Esophagus muscularis mucosa (tissue), 4 donors: ENCODE measurements at places on chromosomes 5 and 9. TPM values are rescaled to one million over a fixed set of nuclear protein-coding genes. Genes with fewer than 3 reads are reported as not detected.

The MARCOL gene
- total RNA-seq: not detected

The DOCK2 gene
- total RNA-seq: 15.1 TPM

The SPATA31D4 gene
- not detected for total RNA-seq

The CEMIP2 gene
- total RNA-seq: 18.5 TPM

The TERT gene
- not detected for total RNA-seq

The NOP16 gene
- total RNA-seq: 23.4 TPM

The TRIP13 gene
- 0.92 TPM for total RNA-seq

The PCDHB5 gene
- total RNA-seq: 4.2 TPM

The C9orf152 gene
- not detected for total RNA-seq

The PITX1 gene
- 3.7 TPM for total RNA-seq

The FAM153A gene
- 1.4 TPM for total RNA-seq

The SPRY4 gene
- 15.4 TPM for total RNA-seq

The CCDC183 gene
- 0.65 TPM for total RNA-seq

DNA sequence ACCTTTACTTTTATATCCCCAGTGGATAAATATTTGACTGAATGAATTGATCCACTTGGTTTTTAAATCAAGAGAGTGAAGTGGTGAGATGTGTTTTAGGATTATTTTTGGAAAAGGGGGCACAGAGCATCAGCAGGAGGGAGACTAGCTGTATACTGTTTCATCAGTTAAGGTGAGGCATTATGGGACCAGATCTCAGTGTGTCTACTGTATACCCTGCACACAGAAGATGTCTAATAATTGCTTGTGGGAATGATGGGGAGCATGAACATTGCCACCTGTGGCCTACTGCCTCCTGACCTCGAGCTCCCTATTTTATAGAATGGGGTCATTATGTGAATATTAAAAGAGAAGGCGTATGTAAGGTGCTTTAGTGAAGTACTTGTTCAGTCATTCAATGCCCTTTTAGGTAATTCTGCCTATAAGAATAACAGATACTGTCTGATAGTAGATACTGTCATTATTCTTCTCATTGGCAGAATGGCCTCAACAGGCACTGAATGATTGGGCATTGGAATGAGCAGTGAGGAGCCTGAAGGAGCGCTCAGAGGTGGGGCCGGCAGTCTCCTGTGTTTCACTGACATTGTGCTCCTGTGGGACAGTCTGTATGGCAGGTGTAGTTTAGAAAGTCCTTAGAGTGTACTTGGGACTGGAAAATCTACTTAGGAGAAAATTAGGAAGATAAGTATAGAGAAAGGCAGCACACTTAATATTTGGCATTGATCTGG lies 47.4 kb upstream of the FAM120AOS start:
- no peak for DNase-seq

- DNase-seq: no peak
Observed at GRCh38 chr5:86979811-86980411, 287.8 kb upstream of the RASA1 start.

- DNase-seq: no peak
Observed at GRCh38 chr5:100827481-100827889, 75.6 kb downstream of the ST8SIA4 start.

DNA sequence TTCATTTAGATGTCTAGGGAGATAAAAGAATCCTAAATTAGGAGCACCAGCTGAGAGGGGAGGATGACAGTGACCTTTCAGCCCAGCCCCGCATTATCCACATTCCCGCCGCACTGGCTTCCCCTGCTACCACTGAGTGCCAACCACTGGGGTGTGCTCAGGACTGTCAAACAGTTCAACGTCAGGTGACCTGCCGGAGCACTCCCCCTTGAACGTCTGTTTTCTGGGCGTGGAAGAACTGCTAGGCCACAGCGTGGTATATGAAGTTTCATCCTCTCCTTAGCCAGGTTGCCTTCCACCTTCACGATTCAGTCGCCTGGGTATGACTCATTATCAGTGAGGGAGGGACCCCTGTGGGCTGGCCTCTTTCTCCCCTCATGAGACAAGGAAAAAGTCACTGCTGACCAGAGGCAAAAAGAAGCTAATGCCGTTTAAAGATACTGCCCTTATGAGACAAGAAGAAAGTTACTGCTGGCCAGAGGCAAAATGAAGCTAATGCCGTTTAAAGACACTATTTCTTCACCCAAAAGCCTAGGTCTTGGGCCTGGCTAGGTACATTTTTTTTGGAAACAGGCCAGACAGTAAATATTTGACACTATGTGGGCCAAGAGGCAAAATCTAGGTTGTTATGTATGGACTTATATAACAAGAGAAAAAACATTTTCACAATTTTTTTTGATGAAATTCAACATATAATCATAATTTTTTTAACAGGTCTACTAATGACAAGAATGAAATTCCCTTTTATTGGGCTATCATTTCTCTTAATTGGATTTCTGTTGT lies 4.6 kb downstream of the NMRK1 start:
- DNase-seq: no peak

DNA sequence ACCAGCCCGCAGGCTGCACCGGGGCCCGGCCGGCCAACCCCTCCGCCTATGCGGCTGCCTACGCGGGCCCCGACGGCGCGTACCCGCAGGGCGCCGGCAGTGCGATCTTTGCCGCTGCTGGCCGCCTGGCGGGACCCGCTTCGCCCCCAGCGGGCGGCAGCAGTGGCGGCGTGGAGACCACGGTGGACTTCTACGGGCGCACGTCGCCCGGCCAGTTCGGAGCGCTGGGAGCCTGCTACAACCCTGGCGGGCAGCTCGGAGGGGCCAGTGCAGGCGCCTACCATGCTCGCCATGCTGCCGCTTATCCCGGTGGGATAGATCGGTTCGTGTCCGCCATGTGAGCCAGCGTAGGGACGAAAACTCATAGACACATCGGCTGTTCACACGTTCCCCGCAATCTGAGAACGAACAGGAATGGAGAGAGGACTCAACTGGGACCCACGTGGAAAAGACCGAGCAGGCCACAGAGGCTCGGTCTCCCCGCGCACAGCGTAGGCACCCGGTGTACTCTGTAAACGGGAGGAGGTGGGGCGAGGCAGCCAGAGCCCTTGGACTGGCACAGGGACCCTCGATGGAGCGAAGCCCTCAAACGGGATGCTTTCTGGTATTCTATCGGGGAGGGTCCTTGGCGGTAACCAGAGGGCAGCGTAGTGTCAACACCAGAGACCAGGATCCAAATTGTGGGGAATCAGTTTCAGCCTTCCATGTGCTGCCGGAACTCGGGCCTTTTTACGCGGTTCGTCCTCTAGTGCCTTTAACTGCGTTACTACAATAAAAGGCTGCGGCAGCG lies 1.9 kb downstream of the FOXE1 start:
- no peak for DNase-seq

GRCh38 chr5:81350507-81350906 lies 43.4 kb downstream of the ACOT12 start:
- peak; percentile 26 for DNase-seq

- no peak for DNase-seq
Observed at GRCh38 chr9:2260417-2261306, 245.5 kb downstream of the SMARCA2 start.

- no peak for DNase-seq
Observed at GRCh38 chr5:176425138-176425537, 8.8 kb upstream of the CLTB start.

- no peak for DNase-seq
Observed at GRCh38 chr9:91163444-91163772, 198.3 kb downstream of the AUH start.

DNA sequence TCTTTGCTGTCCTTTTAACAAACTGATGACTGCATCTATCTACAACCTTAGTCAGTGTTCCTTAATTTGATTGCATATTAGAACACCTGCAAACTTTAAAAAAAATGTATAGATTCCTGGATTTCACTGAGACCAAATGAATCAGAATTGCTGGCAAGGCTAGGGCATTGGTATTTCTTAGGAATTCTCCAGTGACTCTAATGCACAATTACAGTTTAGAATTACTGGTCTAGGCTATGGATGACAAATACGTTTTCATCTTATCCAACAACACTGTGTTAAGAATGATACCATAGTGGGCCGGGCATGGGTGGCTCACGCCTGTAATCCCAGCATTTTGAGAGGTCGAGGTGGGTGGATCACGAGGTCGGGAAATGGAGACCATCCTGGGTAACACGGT lies 545.9 kb upstream of the RIOK2 start:
- DNase-seq: no peak

DNA sequence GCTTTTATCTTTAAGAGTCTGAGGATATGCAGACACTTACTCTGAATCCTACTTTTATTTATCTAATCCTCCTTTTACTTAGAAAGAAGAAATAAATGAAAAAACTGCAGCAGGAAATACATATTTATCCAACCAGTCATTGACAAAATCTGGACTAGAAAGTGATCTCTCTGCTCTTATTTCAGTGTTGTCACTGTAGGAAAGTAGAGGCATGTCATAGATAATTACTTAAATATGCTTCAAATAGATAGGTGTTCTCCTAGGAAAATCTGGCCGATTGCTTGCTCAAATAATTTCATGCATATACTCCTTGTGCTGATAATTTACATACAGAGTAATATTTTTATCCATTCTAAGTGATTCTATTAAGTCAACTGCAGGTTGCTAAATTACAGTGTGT lies 2001.9 kb upstream of the C9orf72 start:
- DNase-seq: no peak

DNA sequence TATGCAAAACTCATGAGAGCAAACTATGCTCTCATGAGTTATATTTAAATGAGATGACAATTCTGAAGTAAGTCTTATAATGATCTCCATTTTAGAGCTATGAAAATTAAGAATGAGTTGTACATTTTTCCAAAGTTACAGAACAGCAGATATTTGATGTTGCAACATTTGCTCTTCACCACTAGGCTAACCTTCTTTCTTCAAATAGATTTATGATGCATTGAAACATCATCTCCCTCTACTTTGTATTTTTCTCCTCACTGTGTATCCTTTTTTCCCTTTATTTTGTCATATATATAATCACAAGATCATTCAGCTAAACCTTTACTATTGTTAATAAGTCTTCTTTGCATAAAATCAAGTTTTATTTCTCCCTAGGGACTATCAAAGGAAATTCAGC lies 497.7 kb upstream of the TYRP1 start:
- DNase-seq: no peak

DNA sequence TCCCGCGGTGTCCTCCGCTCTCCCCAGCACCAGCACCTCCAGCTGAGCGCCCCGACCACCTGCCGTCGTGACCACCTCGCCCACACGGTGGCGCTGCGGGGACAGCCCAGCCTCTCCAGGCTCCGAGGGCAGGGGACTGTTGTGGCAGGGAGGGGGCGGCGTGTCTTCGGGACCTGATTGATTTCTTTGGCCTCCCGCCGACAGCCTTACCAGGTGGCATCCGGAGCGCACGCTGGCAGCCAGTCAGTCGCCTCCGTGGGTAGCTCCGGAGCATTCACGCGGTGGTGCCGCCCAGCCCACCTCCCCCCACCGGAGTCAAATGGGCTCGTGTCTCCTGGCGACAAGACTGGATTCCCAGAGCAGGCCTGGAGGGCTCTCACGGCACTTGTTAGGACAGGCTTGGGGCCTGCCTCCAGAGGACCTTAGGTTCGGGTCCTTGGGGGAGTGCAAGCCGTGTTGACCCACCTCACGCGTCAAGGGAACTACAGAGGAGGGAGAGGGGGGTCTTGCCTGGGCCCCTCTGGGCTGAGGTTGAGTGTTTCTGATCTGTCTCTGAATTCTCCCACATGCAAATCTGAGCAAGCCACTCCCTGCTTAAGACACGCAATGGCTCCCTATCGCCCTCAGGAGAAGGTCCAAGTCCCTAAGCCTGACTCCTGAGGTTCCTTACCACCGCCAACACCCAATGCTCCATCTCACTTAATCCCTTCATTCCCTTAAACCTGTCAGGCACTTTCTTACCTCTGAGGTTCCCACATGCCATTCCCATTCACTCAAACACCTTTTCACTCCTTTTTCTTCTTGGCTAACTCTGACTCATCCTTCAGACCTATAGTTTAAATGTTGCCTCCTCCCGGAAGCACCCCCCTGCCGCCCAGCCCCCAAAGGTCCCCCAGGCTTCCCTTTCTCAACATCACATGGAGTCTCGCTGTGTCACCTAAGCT lies 51.2 kb upstream of the GGTA1 start:
- DNase-seq: peak; percentile 95

DNA sequence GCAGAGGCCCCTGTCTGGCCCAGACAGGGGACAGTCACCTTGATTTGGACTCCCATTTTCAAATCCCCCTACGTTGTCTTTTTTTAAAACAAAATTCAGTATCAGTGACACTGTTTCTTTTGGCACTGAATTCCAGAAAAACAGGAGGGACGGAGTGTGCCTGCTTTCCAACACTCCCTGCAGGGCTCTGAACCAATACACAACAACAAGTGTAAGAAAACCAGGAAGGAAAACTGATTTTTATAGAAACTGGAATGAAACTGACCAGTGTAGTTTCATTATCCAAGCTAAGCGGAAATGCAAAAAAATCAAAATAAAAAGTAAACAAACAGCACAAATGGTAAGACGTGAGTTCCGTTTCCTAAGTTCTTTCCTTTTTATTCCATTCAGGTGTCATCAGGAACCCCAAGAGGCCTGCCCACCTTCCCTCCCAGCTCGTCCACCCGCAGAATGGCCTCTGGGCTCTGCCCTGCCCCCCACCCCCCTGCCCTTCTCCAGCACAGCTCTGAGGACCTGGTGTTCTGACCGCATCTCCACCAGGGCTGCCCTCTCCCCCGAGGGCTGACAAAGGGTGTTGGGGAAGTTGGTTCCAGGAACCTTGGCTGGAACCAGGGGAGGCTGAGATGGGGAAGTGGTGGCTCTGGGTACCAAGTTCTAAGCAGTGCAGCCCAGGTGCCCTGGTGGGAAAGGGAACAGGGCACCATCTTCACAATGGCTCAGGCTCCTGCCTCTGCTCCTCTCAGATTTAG lies 73.6 kb downstream of the PSD2 start:
- no peak for DNase-seq

- no peak for DNase-seq
Observed at GRCh38 chr5:181223729-181224389, 778 bp downstream of the TRIM41 start.

GRCh38 chr9:84166891-84167290 lies 173.7 kb downstream of the SLC28A3 start:
- no peak for DNase-seq

DNA sequence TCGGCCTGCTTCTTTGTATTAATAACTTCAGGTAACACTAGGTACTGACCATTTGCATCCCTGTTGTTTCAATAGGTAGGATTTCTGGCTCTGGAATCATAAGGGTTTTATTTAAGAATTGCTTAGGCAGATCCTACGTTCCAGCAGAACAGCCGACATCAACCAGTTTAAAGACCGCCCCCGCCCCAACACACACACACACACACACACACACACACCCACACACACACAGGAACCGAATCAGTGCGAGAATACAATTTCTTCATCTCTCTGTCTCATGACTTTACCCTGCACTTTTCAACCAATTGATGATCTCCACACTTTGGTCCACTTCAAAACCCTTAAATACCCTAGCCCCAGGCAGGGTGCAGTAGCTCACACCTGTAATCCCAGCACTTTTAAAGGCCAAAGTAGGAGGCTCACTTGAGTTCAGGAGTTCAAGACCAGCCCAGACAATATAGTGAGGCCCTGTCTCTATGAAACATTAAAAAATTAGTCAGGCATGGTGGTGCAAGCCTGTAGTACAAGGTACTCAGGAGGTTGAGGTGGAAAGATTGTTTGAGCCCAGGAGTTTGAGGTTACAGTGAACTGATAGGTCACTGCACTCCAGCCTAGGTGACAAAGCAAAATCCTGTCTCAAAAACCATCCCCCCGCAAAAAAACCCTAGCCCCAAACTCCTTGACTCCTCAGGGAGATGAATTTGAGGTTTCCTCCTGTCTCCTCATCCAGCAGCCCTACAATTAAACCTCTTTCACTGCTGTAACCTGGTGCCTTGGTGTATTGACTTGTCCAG lies 2.7 kb upstream of the MTMR12 start:
- DNase-seq: peak; percentile 79

- DNase-seq: no peak
Observed at GRCh38 chr9:93128011-93128714, 5.9 kb downstream of the NINJ1 start.

GRCh38 chr5:173885475-173886010 lies 2.6 kb upstream of the CPEB4 start:
- no peak for DNase-seq
